AG04449 (cell line): ENCODE measurements at places on chromosomes 13 and 19.

DNA sequence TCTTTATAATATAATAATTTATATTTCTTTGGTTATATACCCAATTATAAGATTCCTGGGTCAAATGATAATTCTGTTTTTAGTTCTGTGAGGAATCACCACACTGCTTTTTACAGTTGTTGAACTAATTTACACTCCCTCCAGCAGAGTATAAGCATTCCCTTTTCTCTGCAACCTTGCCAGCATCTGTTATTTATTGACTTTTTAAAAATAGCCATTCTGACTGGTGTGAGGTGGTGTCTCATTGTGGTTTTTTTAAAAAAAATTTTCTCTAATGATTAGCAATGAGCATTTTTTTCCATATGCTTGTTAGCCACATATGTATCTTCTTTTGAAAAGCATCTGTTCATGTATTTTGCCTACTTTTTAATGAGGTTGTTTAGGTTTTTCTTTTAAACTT is 122.2 kb downstream of the ZNF486 start:
- no peak for DNase-seq

- DNase-seq: no peak
These were observed 183.6 kb upstream of the EDNRB start for GRCh38 chr13:78102121-78102677.

- no peak for DNase-seq
These were observed 38.6 kb downstream of the ZNF823 start for GRCh38 chr19:11699931-11700794.

GRCh38 chr19:15248106-15248505 is 15.9 kb upstream of the EPHX3 start:
- no peak for DNase-seq

- no peak for DNase-seq
These were observed 2.9 kb downstream of the KLK15 start for GRCh38 chr19:50830266-50831025.

GRCh38 chr19:29815231-29815630 is 3.4 kb downstream of the CCNE1 start:
- DNase-seq: no peak

- no peak for DNase-seq
These were observed 327.6 kb upstream of the PCDH9 start for GRCh38 chr13:67557642-67558241.

DNA sequence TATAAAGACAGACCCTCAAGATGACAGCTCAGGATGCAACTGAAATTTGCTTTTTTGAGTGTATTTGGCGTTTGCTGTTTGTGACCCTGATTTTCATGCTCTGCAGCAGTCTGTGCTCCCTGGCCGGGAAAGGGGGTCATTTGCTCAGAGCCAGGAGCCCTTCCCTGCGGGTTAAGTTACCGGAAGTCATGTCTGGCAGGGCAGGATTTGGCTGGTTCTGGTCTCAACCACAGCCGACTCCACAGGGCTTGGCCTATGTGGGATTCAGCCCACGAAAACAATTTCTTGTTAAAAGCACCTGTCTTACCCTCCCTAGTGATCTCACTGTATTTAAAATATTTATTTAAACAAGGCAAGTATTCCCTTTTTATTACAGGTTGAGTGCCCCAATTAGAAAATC is 22.6 kb downstream of the MCF2L start:
- DNase-seq: no peak

DNA sequence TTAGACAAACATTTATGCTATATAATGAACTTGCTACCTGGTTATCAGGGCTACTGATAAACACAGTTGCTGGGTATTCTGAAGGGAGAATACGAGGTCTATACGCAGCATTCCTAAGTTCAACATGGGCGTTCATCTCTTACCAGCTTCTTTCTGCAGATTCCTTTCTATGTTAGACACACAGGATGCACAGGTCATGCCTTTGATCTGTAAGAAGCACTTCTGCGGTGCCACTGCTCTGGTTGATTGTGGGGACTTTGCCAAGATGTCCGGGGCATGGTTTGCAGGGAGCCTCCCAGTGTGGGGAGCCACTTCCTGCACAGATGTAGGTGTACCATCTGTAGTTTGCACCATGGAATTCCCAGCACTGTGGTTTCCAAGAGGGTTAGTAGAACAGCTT is 40.9 kb downstream of the ATP7B start:
- no peak for DNase-seq

GRCh38 chr13:44117816-44118215 is 238.1 kb downstream of the LACC1 start:
- DNase-seq: no peak

DNA sequence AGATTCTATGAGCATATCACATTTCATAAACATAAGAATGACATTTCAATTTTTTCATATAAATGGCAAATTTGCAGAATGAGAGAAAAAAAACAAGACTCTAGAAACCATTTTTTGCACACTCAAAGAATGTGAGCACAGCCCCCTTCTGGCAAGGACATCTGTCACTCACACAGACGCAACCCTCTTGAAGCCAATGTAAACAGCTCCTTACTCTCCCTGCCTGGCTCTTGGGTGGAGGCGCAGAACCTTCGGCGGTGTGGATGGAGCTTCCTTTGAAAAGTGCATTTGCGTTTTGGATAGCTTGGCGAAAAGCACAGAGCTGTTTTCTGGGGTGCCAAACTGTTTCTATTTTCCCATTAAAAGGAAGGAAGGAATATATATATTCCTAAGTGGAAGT is 367.6 kb upstream of the TSHZ3 start:
- DNase-seq: no peak

DNA sequence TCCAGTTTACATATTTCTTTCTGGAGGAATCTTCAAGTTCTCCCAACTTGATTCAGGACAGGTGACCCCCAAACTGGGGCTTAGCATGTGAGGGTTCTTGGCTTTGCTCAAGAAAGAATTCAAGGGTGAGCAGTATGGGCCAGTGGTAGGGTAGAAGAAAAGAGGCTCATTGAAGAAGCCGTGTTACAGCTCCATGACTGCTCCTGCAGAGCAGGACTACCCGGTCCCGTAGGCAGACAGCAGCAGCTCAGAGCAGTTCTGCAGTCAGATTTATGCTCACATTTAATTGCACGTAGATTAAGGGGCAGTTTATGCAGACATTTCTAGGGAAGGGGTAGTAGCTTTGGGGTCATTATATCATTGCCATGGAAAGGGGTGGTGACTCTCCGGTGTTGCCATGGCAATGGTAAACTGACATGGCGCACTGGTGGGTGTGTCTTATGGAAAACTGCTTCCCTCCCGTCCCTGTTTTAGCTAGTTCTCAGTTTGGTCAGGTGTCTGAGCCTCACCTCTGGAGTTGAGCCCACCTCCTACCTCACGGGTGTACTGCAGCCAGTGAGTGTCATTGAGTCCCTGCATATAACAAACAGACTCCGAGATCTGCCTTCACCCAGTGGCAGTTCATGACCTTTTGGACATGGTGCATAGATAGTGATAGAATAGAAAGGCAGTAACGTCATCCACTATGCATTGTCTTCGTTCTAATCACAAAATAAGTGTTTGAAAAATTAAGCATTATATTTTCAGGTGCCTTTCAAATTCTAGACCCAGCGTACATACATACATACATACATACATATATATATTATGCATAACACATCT is 16.0 kb upstream of the ZNF792 start:
- DNase-seq: no peak

GRCh38 chr19:38710928-38711725 is 33.1 kb downstream of the CAPN12 start:
- DNase-seq: no peak

DNA sequence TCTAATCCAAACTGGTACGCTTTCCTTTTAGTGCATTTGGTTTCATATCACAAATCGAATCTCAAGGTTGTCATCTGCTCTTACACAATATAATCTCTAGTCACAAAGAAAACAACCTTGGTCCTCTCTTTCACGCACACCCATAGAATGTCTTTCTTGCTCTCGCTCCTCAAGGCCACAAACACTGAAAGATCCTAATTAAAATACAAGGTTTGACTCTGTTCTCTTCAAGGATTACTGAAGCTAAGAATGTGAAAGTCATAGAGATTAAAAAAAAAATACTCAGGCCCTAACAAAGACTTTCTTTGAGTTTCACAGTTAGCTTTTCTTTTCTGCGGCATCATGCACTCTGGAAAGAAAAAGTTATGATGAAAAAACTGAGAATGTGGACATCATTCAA is 891.5 kb downstream of the EFNB2 start:
- no peak for DNase-seq

DNA sequence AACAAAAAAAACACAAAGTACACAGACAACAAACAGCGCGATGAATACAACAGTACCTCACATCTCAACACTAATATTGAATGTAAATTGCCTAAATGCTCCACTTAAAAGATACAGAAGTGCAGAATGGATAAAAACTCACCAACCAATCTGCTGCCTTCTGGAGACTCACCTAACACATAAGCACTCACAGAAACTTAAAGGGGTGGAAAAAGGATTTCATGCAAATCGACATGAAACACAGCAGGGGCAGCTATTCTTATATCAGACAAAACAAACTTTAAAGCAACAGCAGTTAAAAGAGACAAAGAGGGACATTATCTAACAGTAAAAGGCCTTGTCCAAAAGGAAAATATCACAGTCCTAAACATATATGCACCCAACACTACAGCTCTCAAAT is 209.5 kb downstream of the ABCC4 start:
- no peak for DNase-seq

DNA sequence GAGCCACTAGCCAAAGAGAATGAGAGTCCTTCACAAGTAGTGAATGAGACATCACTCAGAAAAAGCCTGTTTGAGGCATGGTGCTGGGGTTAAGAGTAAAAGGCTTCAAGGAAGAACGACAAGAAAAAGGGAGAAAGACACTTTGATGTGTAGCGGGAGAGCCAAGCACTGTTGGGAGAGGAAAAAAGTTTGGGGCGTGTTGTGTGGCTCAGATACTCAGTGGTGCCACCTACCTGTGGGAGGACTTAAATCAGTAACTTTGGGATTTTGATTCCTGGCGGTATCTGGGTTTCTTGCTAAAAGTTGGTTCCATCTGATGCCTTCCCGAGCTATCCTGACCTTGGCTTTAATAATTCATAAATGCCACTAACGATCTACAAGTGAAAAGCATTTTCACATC is 12.3 kb downstream of the ELSPBP1 start:
- no peak for DNase-seq

GRCh38 chr13:21150013-21150412 is 26.3 kb downstream of the SKA3 start:
- no peak for DNase-seq
